Activated naive CD4-positive, alpha-beta T cell treated with anti-CD3 and anti-CD28 coated beads for 36 hours (primary cell): ENCODE measurements at places on chromosomes 1 and 21.

GRCh38 chr1:41775956-41776585 is 142.7 kb downstream of the HIVEP3 start:
- H3K27ac ChIP-seq, result no peak overlapping the region
- no peak for DNase-seq
- H3K4me3 ChIP-seq, result no peak overlapping the region
- H3K36me3 ChIP-seq, result no peaks in the 10 kb centered on the region

GRCh38 chr1:234600418-234601281 is 9.3 kb downstream of the IRF2BP2 start:
- peaks cover 23% of the 10 kb centered on the region for H3K36me3 ChIP-seq
- peaks cover 52% of the 10 kb centered on the region for H3K4me1 ChIP-seq
- H3K27me3 ChIP-seq, result no peaks in the 10 kb centered on the region
- peak overlapping the region; percentile 99 for H3K27ac ChIP-seq
- DNase-seq, result no peak

DNA sequence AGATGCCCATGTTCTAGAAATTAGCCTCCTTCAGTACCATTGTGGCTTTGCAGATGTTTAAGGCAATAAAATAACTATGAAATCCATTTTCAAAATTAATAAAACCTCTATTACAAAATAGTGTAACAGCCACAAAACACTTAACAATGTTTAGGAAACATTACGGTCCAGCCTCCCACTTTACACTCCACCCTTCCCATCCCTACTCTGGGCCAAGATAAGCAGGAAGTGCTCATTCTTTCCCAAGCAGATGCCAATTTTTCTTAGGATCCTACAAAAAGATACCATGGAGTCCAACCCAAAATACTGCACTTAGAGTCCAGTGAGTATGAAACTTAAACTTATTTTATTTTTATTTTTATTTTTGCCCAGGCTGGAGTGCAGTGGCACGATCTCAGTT is 150.8 kb downstream of the NR5A2 start:
- DNase-seq, result no peak
- H3K27me3 ChIP-seq, result peaks cover 3% of the 10 kb centered on the region
- H3K27ac ChIP-seq, result no peak overlapping the region
- no peaks in the 10 kb centered on the region for H3K4me1 ChIP-seq

- no peak for DNase-seq
- no peaks in the 10 kb centered on the region for H3K36me3 ChIP-seq
- H3K4me3 ChIP-seq, result no peak overlapping the region
- no peaks in the 10 kb centered on the region for H3K4me1 ChIP-seq
- H3K27ac ChIP-seq, result no peak overlapping the region
Observed at GRCh38 chr1:68459091-68459490, 9.3 kb upstream of the RPE65 start.
